ENCODE measurements at places on chromosomes 4 and X.

DNA sequence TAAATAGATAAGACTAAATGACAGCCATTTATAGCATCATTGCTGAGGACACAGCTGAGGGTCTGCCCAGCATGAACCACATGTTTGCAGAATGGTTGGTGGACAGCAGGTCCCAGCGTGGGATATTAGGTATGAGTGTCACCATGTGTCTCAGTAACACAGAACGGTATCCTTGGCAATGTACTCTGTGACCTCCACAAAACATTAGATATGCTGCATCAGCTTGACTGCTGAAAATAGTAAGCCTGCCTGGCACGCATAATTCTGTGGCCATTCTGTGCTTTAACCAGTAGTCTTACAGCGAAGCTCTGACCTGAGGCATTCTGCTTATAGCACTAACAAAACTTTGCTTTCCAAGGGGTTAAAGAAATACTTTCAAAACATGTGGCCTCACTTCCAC is 32.0 kb downstream of the LIMCH1 start:
- no peak for DNase-seq

DNA sequence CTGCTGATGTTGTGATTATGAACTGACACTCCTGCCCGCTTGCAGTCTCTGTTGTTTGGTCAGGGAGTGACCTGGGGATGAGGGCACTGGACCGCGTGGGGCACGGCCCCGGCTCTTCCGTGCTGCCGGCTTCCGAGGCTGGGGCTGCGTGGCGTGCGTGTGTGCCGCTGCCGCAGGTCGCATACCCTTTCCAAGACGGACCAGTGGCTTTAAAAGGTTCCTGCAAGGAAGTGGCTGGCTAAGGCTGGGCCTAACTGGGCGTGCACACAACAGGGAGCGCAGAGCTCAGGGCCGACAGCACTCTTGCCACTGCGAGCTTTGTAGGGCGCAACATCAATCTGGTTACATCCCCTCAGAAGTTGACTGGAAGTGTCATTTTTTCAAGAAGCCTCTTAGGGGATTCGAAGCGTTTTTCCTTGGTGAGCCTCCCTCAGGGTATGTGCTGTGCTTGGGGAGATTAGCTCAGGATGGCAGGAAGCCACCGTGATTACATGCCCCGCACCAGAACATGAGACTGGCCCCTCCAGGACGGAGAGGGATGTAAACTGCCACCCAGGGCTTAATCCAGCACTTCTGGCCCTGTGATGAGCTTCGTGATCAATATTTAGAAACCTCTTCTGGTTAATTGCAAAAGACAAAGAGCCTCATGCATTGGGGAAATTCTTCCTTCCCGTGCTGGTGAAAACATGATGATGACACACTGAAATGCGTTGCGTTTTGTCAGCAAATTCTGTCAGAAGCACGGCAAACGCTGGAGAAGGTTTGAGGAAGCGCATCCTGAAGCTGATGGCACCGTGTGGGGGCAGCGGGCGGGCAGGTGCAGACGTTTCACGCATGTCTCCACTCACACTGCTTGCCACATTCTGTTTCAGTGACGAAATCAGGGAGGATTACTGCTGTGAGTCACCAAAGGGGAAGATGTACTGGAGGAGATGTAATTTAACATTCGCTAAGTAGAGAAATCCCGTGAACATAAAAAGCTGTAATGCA is 11.1 kb downstream of the MAEA start:
- DNase-seq, result peak; percentile 64

GRCh38 chr4:152680988-152681603 is 1.3 kb upstream of the TMEM154 start:
- peak; percentile 83 for DNase-seq

GRCh38 chrX:119981286-119982070 is 37.9 kb upstream of the NKAP start:
- DNase-seq, result peak; percentile 49

DNA sequence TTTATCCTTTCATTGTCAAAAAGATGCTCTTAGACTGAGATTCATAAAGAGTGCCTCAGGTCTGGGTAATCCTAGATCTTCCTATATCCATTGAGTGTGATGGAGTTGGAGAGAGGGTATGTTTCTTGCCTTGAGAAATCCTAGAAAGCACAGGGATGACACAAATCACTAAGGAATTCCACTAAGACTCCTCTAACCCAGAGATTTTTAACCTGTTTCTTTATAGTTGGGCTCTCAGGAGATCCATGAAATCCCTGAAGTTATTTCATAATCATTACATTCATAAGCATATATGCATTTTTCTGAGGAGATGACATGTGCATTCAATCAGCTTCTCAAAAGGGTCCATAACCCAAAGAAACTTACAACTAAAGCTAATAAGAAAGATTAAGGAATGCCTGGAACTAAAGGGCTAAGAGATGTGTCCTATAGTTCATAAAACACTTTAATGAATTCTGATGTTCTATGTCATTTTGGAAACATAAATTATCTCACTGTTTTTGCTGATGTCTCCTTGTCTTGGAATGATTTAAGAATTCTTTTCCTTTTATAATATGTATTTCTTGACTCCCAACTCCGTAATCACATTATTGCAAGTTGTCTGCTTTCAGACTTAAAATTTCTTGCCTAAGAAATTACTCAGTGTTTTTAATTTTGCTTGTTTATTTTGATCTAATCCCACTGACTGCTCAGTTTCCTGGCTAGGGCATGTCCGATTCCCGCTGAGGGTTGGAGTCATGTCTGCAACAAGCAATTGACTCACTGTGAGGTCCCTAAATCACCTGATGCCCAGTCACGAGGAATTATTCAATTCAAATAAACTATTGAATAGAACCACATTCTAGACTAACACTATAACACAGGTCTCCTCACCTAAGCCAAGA is 2.8 kb upstream of the AMTN start:
- DNase-seq, result peak; percentile 2

DNA sequence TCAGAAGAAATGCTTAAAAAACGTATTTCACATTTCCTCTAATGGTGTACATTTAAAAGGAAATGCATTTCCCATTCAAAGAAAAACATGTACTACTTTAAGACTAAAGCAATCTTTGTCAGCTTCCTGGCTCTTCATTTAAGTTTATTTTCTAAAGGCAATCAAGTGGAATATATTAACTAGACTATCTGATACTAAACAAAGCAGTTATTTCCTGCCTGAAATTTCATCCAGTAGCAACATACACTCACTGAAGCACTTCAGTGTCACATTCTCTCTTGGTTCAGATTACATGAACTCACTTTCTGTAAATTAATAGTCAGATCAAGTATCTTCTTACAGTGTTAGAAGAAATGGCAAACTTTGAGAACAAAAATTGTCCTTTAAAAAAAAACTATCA is 42.5 kb downstream of the LRBA start:
- DNase-seq, result no peak

DNA sequence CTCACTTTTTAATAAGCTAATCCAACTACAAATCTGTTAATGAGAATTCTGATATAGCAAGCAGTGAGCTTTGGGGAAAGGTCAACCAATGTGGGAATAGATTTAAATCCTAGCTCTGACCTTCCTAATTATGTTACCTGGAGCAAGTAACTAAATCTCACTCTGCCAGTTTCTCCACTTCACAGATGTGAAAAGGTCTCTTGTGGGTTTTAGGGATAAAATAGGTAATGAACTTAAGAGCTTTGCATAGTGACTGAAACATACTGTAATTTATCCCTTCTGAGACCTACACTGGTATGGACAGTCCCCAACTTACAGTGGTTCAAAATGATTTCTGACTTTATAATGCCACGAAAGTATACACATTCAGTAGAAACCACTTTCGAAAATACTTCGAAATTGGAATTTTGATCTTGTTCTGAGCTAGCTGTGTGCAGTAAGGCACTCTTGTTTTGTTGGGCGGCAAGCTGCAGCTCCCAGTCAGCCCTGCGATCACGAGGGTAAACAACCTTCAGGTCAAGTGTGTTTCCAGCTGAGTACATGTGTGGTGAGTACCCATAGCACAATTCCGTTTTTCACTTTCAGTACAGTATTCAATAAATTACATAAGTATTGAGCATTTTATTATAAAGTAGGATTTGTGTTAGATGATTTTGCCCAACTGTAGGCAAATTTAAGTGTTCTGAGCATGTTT is 93.7 kb downstream of the ADGRL3 start:
- no peak for DNase-seq

DNA sequence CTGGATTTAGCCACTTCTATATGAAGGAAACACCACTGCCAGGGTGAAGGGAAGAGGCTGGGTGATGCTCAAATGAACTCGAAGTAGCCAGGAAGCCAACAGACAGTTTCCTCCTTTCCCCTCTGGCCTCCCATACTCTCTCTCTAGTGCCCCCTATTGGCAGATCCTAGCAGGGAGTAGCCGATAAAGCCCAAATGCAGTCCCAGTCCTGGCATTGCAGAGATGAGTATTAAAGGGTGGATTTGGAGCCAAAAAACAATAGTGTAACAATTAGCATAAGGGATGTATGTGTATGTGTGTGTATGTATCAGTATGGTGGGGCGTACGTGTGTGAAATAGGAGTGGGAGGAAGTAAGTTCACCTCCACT is 213.8 kb upstream of the LDB2 start:
- peak; percentile 21 for DNase-seq

GRCh38 chrX:40072246-40072645 is 25.5 kb downstream of the BCOR start:
- no peak for DNase-seq

GRCh38 chrX:110954428-110955100 is 141.4 kb upstream of the PAK3 start:
- DNase-seq, result no peak

- no peak for DNase-seq
These were observed 280.6 kb downstream of the NR3C2 start for GRCh38 chr4:148161601-148162000.

DNA sequence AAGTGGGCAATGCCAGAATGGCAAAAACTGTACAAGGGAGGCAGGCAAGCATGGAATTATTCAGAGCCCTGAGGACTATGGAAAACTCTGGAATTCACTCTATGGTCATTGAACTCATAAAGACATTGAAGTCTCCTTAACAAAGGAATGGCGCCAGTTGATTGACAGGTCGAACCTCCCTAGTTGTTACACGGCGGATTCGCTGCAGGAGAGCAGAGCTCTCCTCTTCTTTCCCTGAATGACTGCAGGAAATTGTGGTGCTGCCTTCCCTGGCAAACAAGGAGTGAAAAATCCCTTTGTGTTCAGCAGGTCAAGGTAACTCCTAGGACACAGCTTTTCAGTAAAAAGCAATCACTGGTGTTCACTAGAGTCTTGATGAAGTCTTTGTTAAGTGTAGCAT is 732.8 kb upstream of the FRG1 start:
- DNase-seq, result no peak

GRCh38 chr4:152072001-152072485 is 311.2 kb upstream of the GATB start:
- DNase-seq, result peak; percentile 65

- no peak for DNase-seq
These were observed 18.3 kb upstream of the SULT1E1 start for GRCh38 chr4:69878250-69878649.

DNA sequence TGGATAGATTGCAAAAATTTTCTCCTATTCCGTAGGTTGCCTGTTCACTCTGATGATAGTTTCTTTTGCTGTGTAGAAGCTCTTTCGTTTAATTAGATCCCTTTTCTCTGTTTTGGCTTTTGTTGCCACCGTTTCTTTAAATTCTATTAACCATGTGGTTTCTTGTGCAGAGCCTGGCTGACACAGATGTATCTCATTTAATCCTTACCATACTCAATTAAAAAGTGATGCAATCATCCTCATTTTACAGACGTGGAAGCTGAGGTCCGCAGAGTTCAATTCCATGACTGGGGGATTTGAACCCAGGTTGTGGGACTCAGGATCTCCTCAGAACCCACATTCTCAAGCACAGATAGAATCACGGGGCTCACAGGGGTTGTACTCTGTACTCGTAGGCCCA is 66.7 kb downstream of the SORCS2 start:
- DNase-seq, result no peak

GRCh38 chr4:156109943-156110900 is 156.6 kb upstream of the CTSO start:
- DNase-seq, result peak; percentile 70

DNA sequence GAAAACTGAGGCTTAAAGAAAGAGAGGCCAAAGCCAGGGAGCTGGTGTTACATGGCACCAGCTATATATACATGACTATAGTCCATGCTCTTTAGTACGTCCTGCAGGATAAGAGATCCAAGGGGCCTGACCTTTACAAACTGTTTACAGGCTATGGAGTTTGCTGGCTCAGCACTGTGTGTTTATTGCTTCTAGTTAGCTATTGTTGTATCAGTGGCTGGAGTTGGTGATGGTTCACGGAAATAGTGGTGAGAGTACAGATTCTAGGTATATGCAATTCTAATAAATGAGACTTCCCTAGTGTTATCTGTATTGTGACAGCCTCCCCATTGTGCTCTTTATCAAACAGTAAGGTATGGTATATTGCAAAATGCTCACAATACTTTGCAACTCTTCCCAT is 46.5 kb downstream of the REPS2 start:
- DNase-seq, result no peak

GRCh38 chrX:77455437-77455836 is 8.2 kb downstream of the FGF16 start:
- no peak for DNase-seq

GRCh38 chr4:109094056-109094455 is 208.4 kb downstream of the COL25A1 start:
- DNase-seq, result peak; percentile 14

- DNase-seq, result peak; percentile 26
These were observed 121.9 kb upstream of the ANK2 start for GRCh38 chr4:112927544-112927943.

GRCh38 chr4:184375027-184375426 is 99.3 kb downstream of the IRF2 start:
- DNase-seq, result peak; percentile 14

DNA sequence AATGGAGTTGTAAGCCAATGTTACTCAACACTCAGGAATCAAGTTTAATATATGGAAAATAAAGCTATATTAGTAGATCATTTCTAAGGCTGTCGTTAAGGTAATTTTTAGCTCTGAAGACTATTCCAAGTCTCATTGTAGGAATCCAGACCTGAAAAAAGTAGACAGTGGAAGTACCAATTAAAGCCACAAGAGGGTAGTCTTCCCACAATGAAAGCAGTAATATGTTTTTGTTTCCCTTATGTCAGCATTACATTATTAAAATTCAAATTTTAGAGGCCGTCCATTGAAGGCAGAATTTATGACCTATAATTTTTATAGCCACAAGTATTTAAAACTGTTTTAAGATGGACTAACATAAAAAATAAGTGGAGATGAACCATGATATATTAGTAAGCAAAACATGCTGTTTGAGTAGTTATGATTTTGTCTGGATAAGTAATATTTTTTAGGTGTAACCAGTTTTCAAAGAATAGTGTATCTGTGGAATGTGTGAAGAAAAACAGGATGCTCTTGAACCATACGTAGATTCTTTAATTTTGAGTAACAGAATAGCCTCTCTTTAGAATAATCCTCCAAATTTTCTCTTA is 372.6 kb upstream of the TECRL start:
- peak; percentile 42 for DNase-seq

GRCh38 chr4:38896940-38897339 is 29.3 kb downstream of the FAM114A1 start:
- DNase-seq, result peak; percentile 41

DNA sequence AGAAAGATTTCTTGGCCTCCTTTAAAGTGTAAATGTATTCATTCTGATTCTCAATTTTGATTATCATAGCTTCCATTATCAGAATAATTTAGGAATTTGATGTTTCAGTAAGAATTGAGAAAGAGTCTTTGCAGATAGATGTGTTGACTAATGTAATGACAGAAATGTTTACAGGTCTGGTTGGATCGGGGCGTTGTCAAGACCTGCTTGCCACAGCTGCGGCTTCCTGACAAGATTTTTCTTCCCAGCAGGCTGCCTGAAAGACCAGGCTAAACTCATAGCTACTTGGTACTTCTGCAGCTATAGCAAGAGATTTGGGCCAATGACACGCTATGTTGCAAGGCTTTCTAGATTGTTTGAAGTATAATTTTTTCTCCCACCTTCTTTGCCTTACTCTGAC is 91.5 kb upstream of the ANKRD50 start:
- no peak for DNase-seq

- peak; percentile 66 for DNase-seq
These were observed 8.8 kb downstream of the GPRIN3 start for GRCh38 chr4:89298788-89299152.
